CD14-positive monocyte (primary cell): ENCODE measurements at places on chromosomes 7 and 10.

DNA sequence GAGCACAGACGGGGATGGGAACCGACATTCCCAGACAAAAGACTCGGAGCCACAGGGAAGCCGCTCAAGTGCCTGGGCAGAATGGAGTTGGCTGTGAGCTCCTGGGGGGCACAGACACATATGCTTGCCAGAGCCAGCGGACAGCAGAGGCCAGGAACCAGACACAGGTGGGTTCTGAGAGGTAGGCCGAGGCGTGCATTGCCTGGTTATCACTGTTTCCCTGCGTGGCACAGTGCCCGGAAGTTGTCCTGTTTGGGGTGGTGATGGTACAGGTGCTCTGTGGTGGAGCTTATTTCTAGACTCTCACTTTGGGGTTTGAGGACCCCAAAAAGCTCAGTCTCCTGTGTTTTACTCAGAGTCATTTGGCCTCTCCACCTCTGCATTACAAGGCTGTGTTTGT lies 2.5 kb downstream of the PALD1 start:
- DNase-seq = no peak

DNA sequence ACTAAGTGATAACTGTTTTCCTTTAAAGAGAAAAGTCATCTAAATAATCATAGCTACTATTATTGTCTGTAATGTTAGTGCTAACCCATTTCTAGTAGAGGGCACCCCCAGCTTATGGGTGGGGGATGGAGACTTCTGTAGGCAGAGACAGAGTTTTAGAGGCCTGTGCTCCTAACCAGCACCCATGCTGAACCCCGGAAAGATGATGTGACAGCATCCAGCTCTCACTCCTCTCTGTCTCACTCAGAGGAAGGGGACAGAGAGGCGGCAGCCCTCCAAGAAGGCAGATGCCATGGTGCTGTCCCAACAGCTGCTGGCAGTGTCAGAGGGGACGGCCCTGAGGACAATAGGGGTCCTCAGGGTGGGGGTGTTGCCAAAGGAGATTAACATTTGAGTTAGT lies 74.4 kb upstream of the PRLHR start:
- no peak for DNase-seq

- DNase-seq = no peak
Observed at GRCh38 chr10:58280477-58280876, 11.5 kb downstream of the CISD1 start.

GRCh38 chr10:100725869-100726426 lies 19.4 kb upstream of the PAX2 start:
- no peak for DNase-seq

GRCh38 chr10:31130406-31130805 lies 98.7 kb upstream of the ZNF438 start:
- DNase-seq = no peak

DNA sequence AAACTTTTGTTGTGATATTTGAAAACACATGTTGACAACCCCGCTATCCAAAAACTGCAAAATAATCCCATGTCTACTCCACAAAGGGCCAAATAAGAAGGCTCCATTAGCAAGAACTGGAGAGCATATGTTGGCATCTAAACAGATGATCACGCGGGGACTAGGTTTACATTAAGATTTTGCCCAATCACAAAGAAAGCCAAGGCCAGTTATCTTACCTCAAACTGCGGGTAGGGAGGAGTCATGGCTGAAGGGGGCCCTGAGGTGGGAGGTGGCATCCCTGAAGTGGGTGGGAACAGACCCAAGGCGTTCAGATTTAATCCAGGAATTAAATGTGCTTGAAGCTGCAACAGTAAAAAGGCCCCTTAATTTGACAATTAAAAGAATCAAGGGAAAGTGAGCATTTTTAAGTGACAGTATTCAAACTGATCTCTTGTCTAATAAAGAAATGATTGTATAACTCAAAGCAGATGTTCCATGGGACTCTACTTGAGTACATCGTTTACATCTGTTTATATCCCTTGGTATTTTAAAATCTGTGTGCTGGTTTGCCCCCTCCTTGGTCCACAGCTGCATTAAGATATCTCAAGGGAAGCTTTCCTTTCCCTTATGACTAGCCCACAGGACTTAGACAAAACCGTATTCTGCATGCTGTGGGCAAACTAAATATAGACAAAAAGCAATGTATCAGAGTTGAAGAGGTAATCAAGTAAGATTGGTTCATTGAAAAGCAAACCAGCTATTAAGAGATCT lies 42.9 kb downstream of the MALSU1 start:
- no peak for DNase-seq

DNA sequence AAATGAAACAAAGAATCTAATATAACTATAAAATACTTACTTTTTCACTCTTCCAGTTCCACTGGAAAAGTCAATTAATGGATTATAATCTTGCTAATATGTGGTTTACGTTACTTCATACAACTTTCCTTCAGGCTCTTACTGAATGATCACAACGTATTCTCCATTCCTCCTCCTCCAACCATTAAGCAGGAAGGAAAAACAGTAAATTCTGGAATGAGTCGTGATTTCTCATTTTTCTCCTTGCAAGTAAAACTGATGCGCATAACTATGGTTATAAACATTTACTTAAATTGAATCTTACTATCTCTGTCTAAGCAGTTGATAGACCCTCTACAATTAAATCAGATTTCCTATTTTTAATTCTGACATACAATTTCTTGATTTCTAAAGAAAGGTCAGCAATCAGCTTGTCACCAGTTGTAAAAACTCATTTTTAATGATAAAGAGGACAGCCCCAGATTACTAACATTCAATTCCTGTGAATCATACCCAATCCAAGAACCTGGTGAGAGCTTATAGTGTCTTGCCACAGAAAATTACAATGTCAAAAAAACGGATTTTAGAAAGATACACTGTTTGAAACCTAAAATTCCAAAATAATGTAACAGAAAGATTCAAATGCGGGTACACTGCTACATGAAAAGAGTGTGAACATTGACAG lies 64.3 kb downstream of the EZH2 start:
- no peak for DNase-seq

- no peak for DNase-seq
Observed at GRCh38 chr10:34437906-34438305, 377.2 kb downstream of the PARD3 start.

DNA sequence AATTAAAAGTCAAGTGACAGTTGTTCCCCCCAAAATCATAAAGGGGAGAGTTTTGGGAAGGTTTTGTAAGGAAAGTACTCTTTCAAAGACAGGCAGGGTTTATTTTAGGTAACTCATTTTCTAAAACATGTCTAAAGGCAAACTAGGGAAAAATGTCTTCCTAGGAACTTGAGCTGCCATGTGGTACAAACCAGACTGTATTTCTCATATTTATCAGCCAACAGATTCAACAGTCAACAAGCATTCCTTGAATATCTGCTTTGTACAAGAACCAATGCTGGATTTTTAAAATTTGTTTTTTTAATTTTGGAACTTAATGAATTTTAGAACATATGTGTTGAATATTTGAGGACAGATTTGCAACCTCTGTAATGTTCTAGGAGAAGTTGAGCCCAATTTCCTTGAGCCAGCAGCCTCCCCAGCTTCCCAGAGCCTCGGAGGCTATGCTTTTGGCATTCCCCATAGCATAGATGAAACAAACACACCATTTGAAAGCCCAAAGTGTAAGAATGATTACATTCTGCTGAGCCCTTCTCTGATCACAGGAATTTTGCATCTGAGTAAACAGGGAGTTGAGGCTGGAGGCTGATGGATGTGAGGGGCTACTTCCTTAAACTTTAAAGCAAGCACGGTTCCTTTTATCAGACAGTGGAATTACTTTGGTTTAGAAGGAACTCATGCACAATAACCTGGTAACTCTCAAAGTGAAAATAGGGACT lies 345.1 kb downstream of the RNLS start:
- DNase-seq = no peak

- no peak for DNase-seq
Observed at GRCh38 chr7:14806891-14807290, 95.7 kb downstream of the DGKB start.

DNA sequence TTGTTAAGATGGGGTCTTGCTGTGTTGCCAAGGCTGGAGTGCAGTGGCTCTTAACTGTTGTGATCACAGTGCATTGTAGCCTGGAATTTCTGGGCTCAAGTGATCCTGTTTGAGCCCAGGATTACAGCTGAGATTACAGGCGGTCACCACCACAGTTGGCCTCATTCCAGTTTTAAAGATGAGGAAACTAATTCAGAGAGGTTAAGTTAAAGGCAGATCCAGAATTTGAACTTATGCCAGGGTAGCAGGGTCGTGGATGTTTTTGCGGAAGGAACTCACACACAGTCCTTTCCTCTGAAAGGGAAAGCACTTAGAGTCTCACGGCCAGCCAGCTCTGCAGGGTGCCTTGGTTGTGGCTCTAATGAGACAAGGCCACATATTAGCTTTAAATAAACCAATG lies 84.7 kb downstream of the MMRN2 start:
- DNase-seq = peak; percentile 50

DNA sequence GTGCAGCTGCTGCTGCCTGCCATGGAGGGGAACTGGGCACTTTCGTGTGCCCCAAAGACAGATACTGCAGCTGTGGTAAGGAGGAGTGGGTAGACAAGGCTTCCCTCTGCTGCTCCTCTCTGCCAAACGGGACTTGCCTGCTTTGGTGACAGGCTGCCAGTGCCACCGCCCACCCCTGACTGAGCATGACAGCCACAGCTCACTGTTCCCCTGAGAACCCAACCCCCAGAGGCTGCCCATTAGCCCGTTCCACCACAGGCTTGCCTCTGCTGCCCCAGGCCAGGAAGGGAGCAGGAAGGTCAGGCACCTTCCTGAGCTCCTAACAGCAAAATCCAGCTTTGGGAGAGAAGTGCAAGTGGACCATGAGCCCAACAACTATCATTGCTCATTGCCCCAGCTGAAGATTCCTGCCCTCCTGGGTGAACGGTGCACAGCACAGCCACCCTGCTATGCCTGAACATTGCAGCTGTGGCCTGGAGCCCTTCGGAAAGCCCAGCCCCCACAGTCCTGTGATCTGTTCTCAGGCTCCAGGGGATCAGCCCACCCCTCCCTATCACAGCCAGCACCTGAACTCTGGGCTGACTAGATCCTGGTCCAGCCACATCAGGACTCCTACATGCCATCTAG lies 58.7 kb upstream of the ANTXRL start:
- no peak for DNase-seq

GRCh38 chr10:5589011-5589660 lies 64.4 kb downstream of the CALML3 start:
- DNase-seq = no peak

DNA sequence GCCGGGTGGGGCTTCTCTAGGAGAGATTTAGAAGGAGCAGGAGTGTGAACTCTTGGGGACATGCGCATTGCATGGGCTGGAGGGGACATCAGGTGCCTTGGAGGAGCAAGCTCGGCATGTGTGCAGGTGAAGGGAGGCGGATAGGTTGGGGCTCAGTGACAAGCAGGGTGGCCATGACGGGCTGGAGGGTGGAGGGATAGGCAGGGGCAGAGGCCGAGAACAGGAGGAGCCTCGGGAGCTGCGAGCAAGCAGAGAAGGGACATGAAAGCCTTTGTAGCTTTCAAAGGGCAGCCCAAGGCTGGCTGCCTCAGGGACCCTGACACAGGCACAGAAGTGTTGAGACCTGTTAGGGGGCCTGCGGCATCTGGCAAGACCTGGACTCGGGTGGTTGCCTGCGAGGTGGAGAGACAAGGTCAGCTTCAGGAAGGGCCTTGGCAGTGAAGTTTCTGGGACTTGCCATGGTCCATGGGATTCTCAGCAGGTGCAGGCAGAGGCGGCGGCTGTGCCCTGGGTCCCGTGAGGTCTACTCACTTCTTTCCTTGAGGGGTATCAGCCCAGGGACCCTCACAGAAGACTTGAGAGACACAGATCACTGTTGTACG lies 664.8 kb downstream of the SDK1 start:
- DNase-seq = no peak
